ENCODE measurements at places on chromosomes 4 and X.

DNA sequence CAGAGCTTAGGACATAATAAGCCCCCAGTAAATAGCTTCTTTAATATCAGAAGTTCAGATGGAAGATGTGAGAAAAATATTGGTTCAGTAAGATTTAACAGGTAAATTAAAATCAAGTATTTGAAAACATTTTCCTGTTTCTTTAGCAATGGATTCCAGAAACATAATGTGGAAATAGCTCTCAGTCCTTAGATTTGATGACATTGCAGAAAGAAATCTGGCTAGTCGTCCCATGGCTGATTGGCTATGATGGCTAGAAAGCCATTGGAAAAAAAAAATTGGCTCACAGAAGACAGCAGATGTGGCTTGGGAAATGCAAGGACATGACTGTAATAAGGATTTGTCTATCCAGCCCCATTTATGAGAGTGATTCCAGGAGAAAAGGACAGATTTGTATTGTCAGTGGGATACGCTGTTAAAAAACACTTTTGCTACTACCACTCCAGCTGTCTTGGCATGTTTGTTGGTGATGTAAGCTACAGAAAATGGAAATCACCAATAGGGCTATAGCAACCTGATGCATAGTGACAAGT is 78.3 kb downstream of the AR start:
- no peak for DNase-seq

DNA sequence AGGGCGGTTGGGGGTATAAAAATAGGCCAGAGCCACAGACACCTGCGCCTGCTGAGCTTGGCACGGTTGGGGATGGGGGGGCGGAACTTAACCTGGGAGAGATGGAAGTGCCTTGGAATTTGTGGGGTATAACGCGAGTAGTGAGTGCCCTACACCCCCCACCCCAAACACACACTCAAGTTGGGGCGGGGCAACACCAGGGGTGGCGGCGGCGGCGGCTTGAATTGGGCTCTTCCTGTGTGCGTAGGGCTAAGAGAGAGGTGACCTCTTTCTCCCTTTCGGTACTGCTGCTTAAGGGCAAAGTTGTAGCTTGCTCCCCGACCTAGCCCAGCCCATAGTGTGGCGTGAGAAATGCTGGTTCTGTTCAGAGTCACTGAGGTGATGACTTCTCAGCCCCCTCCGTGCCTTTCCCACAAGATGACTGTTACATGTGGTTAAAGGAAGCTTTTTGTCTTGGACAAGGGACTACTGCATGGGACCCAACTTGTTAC is 839 bp downstream of the STK26 start:
- DNase-seq, result peak; percentile 67

DNA sequence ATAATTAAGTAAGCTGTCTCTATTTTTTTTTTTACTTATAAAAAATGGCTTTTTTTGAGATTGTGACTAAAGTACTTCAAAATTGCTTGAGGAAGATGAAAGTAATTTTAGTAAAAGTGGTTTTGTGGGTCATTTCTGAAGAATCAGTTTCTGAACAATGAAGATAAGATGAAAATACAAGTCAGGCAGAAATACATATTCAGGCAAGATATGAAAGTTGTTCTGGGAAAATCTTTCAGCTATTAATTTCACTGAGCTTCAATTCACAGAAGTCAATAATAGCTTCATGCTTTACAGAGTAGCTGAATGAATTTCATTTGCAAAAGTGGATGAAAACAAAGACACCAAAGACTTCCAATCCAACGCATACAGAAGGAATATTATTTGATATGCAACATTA is 305.2 kb upstream of the ARSJ start:
- DNase-seq, result no peak

DNA sequence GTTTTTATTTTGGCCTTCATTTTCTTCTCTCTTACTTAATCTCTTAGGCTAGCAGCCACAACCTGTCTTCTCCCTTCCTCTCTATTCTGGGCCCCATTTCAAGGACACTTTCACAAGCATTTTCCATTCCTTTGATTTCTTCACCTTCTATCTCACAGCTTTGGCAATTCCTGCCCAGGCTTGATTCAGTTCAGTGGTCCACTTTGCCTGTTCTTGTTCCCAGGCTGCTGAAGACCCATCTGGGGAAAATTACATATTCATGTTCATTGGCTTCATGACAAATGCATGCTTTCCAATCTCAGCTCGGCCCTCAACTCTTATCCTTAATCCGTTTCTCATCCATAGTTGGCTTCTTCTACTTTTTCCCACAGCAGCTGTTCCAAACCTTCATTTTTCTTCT is 38.7 kb upstream of the LPAR4 start:
- DNase-seq, result no peak

GRCh38 chrX:154369449-154370299 is 4.8 kb downstream of the FLNA start:
- DNase-seq, result peak; percentile 70

GRCh38 chrX:148658115-148658730 is 157.8 kb downstream of the AFF2 start:
- peak; percentile 3 for DNase-seq

DNA sequence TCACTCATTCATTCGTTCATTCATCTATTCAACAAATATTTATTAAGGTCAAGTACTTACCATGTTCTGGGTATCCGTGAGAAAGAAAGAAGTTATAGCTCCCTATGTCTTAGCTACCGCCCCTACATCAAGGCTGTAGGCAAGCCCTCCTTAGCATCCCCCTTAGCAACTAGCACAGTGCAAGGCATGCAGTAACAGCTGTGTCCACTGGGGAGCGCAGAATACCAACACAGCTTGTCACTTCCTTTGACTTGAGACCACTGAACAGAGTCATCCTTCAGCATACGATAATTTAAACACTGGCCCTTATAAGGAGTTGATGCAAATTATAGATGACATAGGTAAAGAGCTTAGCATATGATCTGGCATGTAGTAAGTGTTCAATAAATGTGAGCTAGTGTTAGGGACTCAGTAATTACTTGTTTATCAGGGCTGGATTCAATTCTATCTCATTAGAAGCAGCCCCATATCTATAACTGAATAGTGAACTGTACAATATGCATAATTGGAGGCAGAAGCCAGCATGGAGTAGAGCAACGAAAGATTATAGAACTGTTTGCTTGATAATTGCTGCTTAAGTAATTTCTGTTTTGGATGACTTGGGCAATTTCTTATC is 8.7 kb downstream of the KIAA1210 start:
- peak; percentile 71 for DNase-seq

DNA sequence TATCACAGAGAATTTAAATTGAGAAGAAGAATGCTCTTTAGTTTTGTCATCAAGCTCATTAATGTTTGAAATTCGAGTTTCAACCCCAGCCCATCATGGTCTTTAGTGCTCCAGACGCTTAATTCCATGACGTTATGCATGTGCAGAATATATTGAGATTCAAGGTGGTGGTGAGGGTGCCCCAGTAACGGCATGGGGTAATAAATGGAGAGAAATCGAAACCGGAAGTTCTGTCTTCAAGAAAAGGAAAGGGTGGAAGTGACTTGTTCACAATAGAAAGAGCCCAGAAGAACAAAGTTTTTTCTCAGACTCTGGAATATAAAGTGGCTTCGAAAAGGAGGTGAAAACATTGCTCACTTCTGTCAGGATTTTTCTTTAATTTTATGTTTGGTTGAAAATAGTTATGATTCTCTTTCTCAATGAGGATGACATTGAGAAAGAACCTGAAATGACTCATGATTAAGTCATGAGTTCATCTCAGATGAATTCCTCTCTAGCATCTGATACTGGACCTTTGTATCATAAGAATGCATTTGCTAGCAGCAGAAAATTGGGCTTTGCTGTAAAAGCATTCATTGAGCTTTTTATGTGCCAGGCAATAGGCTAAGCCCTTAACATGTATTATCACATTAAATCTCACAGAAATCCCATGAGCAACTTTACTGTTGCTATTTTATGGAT is 779 bp upstream of the DDX60L start:
- peak; percentile 51 for DNase-seq
